ENCODE measurements at places on chromosomes 6 and 20. TPM values are rescaled to one million over a fixed set of nuclear protein-coding genes. Genes with fewer than 3 reads are reported as not detected.

The ULBP2 gene
- 4.5 TPM for total RNA-seq

The IRF4 gene
- not detected for total RNA-seq

The CYP39A1 gene
- 2.6 TPM for total RNA-seq

The SLC17A9 gene
- 24.8 TPM for total RNA-seq

The MAP7 gene
- total RNA-seq: 1.3 TPM

The ABHD16B gene
- not detected for total RNA-seq
